Amygdala (tissue), 56 donors: ENCODE measurements at places on chromosomes 2 and 18.

- no peak for DNase-seq
These were observed 196.6 kb upstream of the SOX11 start for GRCh38 chr2:5495586-5495985.

DNA sequence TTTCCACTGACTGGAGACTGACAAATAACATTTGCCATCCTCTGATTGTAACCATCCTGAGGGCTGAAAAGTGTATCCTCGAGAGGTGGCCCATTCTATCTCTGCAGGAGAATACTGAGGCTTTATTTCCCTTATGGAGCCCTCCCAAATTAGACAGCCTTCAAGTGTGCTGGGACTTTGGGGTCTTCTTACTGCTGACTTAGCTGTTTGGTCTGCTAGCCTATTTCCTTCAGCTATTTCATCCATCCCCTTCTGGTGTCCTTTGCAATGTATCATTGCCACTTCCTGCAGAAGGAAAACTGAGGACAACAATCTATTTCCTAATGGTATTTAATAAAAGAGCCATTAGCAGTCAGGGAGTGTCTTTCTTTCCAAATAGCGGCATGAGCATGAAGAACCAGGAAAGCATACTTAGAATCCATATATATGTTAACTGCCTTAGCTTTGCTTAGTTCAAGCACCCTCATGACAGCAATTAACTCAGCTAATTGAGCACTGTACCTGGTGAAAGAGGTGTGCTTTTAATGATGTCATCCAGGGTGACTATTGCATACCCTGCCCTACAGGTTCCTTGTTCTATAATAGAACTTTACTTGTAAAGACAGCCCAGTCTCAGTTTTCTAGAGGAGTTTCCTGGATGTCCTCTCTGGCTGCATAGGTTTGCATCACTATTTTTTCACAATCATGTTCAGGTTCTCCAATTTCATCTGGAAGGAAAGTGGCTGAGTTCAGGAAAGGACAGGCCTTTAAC, 24.0 kb downstream of the CMPK2 start:
- DNase-seq = no peak

GRCh38 chr2:143205106-143205764, 76.0 kb downstream of the ARHGAP15 start:
- no peak for DNase-seq

DNA sequence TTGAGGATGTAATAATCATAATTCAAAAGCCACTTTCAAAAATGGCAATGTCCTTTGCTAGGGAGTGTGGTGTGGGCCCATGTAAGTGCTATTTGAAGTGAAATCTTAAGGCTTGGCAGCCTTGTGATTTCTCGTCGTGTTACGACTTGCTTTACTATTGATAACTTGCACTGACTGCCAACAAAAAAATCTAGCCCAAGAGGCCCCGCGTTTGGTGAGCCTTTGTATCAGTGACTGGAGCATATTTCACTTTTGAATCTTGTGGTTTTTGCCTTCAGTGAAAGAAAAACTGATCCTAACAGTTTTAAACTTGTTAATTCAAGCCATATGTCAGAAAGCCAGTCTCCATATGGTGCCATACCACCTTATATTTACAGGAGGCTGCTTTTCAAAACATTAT, 248.0 kb downstream of the TMEM182 start:
- DNase-seq = no peak

GRCh38 chr2:151862700-151863099, 34.5 kb upstream of the ARL5A start:
- no peak for DNase-seq

DNA sequence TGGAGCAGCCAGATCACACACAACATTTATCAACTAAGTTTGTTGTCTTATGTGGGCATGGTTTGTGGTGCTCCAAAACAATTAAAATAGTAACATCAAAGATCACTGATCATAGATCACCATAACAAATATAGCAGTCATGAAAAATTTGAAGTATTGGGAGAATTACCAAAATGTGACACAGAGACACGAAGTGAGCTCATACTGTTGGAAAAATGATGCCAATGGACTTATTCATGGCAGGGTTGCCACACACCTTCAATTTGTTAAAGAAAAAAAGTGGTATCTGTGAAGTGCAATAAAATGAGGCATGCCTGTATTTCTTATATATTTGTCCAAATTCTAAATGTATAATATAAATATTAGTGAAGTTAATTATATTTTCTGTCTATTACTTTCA, 42.9 kb upstream of the CABYR start:
- DNase-seq = no peak

- no peak for DNase-seq
These were observed 1.3 kb downstream of the UGT1A6 start for GRCh38 chr2:233693963-233694362.

DNA sequence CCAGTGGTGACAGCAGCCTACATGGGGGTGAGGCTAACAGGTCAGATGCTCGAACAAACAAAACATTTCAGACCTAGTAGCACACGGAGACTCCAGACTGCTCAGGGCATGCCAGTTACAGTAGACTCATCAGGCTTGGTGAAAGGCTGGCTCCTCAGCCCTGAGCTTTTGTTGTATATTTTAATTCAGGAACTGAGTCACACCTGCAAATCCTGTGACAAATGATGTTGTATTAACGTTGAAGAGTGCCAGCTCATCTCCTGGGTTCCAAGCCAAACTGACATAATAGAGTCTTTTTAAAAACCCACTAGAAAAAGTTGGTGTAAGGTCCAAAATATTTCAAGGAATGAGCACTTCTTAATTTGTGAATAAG, 65.3 kb downstream of the C1D start:
- DNase-seq = no peak
